ENCODE measurements at places on chromosomes 2 and 18.

GRCh38 chr18:76233406-76233805, 261.6 kb downstream of the ZNF516 start:
- no peak for DNase-seq

DNA sequence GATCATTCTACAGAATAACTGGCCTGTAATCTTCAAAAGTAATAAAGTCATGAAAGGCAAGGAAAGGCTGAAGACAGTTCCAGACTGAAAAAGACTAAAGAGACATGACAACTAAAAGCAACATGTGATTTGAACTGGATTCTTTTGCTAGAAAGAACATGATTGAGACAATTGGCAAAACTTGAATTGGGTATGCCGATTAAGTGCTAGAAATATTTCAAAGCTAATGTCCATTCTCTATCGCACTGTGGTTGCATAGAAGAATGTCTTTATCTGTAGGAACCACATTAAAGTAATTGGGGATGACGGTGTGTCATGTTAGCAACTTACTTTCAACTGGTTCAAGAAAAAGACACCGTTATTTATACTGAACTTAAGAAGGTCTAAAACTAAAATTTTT, 98.5 kb downstream of the EXOC6B start:
- DNase-seq, result no peak

DNA sequence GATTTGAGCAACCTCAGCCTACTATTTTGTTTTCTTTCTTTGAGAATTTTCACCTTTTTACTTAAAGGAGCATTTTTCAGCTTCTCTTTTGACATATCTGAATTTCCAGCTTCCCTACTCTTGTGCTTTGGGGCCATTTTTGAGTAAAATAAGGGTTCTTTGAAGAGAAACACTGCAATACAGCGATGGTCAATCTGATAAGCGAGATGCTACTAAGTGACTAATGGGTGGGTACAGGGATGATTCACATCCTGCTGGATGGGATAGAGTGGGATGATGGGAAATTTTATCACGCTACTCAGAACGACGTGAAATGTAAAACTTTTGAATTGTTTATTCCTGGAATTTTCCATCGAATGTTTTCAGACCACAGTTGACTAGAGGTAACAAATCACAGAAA, 211.5 kb downstream of the TMEM247 start:
- no peak for DNase-seq

- DNase-seq, result no peak
Measured at GRCh38 chr2:53631313-53632125, 136.1 kb upstream of the CHAC2 start.

DNA sequence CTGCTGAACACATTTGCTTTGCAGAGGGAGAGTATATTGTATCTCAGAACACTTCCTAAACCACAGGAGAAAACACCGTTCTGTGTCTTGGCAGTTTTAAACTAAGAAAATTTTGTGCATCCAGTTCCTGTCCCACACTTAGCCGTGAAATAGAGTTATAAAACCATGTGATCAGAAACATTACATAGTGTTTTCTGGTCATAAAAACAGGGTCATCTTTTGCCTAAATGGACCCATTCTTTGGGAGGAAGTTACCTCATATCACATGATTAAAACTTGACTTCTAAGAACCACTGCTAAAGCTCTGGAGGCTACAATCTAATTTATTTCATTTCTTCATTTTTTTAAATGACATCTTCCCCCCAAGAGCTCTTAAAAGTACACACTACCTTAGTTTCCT, 138.7 kb downstream of the PAX3 start:
- no peak for DNase-seq

- DNase-seq, result no peak
Measured at GRCh38 chr2:60643747-60644146, 90.3 kb upstream of the BCL11A start.

DNA sequence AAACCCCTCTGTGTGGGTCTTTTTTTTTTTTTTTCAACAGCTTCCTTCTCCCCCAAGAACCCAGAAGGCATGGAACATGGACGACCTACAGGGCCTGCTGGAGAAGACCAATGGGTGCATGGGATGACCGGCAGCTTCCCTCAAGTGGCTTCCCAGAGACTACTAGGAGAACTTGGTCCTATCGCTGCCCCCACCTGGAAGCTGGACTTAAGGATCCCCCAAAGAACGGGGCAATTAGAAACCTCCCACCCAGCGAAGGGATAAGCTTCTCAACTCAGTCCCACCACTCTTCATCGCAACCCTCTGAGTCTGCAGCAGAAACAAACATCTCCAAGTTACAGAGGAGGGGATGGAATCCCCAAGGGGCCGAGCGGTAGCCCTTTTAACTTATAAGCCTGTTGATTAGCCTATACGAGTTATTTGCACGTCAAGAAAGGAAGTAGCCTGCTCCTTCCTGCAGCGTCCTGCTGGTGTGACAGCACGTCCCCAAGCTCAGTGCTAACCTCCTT, 1.4 kb downstream of the ACTR1B start:
- DNase-seq, result no peak

DNA sequence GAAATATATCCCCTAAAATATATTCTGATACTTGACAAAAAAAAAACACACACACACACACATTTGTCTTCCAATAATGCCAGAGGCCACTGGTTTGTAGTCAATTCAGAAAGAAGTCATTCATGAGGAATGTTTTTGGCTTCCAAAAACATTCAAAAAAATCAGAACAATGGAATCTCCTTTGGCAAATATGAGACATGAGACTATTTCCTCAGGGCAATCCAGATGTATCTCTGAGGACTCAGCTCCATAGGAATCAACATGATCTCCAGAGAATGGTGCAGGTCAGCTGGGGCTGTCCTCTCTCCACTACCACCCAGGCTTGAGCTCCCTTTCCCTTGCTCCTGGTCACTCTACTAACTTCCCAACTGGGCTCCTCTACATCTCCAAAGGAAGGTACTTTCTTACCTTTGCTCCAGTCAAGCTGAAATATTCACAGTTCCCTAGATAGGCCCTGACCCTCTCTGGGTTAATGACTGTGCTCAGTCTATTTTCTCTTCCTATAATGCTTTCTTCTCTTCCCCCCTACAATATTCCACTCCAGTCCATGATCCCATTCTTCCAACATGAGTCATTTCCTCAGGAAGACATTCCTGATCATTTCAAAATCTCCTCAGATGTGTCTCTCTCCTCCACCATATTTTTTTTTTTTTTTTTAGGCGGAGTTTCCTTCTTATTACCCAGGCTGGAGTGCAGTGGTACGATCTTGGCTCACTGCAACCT, 145.3 kb downstream of the C1D start:
- no peak for DNase-seq

- DNase-seq, result no peak
Measured at GRCh38 chr2:45834372-45834771, 182.9 kb downstream of the PRKCE start.

- DNase-seq, result no peak
Measured at GRCh38 chr2:135744760-135745314, 3.2 kb downstream of the UBXN4 start.

- no peak for DNase-seq
Measured at GRCh38 chr2:60834270-60834717, 47.1 kb upstream of the REL start.

DNA sequence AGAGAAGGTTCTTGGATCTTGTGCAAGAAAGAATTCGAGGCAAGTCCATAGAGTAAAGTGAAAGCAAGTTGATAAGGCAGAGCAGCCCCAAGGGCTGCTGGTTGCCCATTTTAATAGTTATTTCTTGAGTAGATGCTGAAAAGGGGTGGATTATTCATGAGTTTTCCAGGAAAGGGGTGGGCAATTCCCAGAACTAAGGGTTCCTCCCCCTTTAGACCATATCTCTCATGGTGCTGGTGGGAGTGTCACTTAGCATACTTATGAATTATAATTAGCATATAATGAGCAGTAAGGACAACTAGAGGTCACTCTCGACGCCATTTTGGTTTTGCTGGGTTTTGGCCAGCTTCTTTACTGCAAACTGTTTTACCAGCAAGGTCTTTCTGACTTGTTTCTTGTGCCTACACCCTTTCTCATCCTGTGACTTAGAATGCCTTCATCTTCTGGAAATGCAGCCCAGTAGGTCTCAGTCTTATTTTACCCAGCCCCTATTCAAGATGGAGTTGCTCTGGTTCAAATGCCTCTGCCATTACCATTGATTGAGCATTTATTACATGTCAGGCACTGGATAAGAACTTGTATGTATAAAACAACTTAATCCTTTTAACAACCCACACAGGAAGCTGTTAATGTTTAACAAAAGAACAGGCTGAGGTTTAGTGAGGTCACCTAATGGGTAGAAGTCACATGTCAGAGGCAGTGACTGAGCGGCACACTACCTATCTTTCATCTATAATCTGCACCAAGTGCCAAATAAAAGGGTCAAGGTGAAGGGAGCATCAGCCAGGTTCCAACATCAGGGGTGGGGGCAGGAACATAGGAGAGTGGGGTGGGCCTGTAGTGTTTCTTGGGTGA, 250.9 kb downstream of the ICOS start:
- DNase-seq, result no peak

DNA sequence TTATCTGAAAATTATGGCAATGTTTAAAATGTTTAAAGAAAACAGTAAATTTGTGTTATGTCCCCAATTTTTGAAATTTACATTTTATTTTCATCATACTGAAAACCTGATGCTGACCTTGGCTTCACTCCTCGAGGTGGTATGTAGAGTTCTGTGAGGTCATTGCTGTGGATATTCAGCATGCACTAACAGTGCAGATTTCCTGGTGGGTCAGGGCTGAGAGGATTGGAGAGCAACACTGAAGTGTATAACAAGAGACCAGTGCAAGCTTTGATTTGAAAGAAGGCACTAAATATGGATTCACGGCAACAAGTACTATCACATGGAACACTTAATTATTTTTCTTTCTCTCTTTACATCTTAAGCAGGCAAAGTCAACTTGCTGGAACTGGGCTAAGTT, 134.1 kb downstream of the SLC8A1 start:
- DNase-seq, result no peak

DNA sequence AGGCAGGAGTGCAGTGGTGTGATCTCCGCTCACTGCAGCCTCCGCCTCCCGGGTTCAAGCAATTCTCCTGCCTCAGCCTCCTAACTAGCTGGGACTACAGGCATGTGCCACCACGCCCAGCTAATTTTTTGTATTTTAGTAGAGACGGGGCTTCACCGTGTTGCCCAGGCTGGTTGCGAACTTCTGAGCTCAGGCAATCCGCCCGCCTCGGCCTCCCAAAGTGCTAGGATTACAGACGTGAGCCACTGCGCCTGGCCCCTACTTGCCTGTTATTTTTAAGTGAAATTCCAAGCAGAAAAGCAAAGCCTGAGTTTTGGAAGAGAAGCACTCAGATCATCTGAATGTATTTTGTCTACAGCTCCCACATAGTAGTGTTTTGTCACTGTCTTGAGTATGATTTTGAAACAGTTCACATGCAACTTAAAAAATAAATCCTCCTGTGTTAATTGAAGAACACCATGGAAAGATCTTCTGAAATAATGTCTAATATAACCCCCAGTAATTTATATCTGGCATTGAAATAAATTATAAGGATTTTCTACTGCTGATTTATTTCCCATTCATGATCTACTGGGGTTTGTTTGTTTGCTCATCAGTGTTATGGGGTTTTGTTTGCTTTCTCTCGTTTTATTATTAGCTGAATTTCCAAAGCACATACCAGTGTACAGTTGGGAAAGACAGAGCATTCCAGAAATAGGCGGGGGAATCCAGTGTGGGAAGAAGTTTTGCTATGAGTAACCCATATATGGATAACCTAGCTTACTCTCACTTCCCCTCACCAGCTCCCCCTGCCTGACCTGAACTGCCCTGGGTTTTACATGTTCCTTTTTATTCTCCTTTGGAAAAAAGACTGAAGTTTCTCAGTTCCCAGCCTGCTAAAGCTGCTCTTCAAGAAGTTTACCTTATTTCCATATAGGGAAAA, 80.1 kb upstream of the MAP3K20 start:
- DNase-seq, result no peak

DNA sequence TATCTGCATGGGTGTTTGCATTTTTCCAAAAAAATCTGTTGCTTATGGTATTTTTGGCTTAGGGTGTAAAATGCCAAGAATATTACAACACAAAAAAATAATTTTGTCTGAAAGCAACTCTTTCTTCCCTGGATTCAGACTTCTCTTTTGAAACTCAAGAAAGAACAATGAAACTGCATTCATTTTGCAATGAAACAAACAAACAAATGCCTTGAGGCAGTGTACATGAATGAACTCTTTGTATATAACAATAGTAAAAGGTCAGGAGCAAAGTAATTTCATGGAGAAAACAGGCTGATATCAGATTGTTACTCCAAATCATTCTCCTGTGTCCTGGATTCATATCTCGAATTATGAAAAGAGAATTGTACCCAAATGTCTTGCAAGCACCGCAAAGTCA, 301.6 kb upstream of the CDH20 start:
- DNase-seq, result no peak

DNA sequence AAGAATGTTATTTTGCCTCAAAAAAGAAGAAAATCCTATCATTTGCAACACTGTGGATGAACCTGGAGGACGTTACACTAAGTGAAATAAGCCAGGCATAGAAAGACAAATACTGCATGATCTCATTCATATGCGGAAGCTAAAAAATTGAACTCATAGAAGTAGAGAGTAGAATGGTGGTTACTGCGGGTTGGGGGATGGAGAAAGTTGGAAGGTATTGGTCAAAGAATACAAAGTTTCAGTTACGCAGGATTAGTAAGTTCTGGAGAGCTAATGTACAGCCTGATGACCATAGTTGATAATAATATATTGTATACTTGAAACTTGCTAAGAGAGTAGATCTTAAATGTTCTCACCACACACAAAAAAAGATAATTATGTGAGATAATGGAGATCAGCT, 5.0 kb upstream of the GALNT5 start:
- no peak for DNase-seq

- DNase-seq, result no peak
Measured at GRCh38 chr2:11389551-11390398, 45.3 kb upstream of the ROCK2 start.

GRCh38 chr2:207901829-207902228, 123.5 kb downstream of the PLEKHM3 start:
- DNase-seq, result no peak

DNA sequence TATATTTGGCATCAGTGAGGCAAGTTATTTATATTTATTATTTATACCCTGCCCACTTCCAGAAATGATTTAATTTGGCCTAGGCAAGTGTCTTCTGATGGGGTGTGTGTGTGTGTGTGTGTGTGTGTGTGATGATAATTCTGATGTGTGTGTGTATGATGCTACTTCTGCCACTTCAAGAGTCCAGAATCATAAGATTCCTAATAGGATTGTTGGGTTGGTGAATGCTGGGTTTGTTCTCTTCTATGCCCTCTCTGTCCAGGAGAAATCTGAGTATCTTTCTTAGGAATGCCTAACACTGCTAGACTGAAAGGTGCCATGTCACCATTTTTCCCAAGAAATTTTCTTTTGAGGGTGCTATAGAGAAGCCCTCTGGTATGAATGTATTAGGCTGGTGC, 122.5 kb downstream of the SPTBN1 start:
- no peak for DNase-seq

DNA sequence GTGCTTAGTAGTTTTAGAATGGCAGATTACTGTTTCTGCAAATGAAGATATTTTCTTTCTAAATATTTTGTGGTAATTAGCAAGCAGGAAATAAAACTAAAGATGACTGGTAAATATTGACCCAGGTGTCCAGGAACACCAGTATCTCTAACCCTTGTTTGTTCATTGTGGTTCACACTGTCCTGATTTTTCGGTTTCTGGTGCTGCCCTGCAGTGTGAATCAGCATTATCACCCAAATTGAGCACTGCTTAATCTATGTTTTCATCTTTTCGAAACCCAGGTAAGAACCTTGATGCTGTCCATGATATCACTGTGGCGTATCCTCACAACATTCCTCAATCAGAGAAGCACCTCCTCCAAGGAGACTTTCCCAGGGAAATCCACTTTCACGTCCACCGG, 167.4 kb downstream of the CAPN13 start:
- DNase-seq, result no peak

GRCh38 chr2:71282493-71282892, 49.1 kb upstream of the ZNF638 start:
- DNase-seq, result no peak

GRCh38 chr2:195252018-195252417, 405.0 kb upstream of the SLC39A10 start:
- DNase-seq, result no peak
